Activated CD8-positive, alpha-beta memory T cell treated with anti-CD3 and anti-CD28 coated beads for 4 hours (primary cell): ENCODE measurements at places on chromosomes 4 and X.

GRCh38 chr4:110653321-110654253 lies 30.7 kb upstream of the PITX2 start:
- no peak for DNase-seq

DNA sequence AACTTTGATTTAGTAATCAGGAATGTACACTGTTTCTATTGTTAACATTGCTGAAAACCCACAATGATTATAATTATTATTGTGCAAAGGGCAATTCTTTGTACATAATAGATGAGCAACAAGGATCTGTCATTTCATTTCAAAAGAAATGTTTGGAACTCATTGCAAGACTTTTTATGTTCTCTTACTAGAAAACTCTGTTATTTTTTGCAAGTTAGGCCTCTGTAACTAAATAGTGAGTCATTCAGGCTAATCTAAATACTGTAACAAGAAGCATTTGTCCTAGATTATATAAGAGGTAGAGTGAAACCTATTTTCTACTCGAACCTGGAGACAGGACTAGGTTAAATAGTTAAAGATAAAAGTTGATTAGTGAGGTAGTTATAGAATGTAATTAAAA lies 93.2 kb upstream of the FAM47B start:
- no peak for DNase-seq

DNA sequence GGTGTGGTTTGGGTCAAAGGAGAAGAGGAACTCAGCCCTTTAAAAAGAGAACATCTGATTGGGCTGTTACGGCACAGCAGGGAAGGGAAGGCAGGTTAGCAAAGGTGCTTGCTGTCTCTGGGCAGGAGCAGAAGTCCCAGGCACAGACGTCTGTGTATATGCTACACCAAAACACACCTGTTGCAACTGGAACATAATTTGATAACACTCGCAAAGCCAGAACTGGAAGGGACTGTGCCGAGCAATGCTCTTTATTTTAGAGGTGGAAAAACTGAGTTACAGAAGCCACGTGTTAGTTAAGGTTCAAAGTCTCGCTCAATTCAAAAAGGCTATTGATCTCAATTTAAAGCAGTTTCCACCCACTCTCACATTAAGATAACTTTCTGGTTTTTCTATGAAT lies 2.2 kb upstream of the FAM114A1 start:
- DNase-seq: no peak

- DNase-seq: no peak
Measured at GRCh38 chr4:81245218-81246009, 30.4 kb upstream of the PRKG2 start.

DNA sequence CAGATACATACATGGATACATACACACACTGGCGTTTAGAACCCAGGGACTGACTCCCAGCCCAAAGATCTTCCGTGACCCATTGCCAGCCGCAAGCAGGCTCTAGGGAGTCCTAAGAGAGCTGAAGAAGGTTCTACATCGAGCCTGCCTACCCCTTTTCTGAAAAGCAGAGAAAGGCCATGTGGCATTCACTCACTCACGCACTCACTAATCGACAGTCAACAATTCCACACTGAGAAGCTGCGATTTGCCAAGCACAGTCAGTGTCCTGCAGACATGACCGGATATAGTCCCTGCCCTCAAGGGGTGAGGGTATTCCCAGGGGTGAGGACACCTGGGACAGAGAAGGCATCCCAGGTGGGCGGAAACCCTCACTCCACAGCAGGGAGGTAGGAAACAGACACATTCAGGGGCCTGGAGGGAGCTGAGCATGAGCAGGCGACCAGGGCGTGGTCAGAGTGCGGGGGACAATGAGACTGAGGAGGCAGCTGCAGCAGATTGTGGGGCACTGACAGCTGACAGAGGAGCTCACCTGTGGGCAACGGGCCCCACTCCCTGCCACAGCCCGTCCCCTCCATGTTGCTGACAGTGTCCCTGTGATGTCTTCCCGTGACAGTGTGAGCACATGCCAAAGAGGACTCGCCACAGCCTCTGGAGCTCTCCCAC lies 13.2 kb upstream of the MAN2B2 start:
- no peak for DNase-seq

GRCh38 chr4:45172636-45173035 lies 446.3 kb upstream of the GNPDA2 start:
- DNase-seq: no peak

GRCh38 chr4:20137176-20137575 lies 114.5 kb upstream of the SLIT2 start:
- DNase-seq: no peak

DNA sequence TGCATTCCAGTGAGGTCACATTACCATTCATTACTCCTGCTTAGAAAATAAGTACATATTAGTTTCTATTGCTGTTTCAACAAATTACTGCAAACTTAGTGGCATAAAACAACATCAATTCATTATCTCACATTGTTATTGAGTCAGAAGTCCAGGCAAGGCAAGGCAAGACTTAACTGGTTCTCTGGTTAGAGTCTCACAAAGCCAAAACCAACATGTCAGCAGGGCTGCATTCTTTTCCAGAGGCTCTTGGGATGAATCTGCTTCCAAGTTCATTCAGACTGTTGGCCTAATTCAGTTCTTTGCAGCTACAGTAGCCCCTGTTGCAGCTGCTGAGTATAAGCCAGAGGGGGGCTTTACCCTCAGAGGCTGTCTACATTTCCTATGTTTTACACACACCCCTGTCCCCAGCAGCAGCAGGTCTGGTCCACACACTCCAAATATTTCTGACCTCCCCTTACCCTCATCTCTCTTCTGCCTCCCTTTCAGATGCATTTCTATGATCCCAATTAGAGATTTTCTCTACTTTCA lies 892.1 kb upstream of the EPHA5 start:
- DNase-seq: no peak

DNA sequence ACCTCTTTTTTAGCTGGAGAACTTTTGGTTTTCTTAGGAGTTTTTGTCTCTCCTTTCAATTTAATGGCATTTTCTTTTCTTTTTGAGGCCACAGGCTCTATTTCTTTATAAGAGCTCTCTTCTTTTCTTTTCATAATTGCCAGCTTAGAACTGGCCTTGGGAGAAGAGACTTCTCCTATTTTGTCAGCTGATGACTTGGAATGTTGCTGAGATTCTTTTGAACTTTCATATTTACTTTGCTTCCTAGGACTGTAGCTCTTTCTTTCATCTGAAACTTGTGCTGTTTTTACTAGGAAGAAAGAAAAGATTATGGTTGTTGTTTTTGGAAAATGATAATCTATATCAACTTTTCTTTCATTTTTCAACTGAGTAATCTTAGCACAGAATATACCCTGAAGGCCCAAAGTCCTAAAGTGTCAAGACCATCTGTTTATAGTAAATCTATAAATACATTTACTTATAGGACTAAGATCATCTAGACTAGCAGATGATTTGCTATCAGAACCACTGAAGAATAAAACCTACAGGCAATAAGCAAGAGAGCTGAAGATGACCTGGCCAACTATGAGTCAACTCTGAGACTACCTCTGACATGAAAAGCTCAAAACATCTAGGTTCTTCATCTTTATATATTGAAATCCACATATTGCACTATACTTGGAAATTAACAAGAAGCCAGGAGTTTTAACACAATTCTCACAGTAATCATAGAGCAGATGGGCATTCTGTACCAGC lies 45.6 kb downstream of the RFC1 start:
- DNase-seq: no peak

DNA sequence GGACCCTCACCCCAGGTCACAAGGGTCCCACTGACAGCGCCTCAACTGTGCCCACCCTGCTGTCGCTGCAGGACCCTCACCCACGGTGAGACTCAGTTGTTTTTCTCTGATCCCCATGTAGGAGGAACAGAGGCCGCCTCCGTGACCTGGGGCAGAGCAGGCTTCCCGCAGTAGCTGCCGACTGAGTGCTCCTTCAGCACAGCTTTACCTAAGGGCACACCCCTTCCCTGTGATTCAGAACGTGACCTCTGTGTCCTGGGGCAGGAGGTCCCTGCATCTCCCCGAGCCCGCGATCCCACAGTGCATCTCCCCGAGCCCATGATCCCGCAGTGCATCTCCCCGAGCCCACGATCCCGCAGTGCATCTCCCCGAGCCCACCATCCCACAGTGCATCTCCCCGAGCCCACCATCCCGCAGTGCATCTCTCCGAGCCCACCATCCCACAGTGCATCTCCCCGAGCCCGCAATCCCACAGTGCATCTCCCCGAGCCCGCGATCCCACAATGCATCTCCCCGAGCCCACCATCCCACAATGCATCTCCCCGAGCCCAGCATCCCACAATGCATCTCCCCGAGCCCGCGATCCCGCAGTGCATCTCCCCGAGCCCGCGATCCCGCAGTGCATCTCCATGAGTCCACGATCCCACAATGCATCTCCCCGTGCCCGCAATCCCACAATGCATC lies 23.6 kb downstream of the PPP2R3B start:
- no peak for DNase-seq

GRCh38 chr4:55510685-55511084 lies 36.0 kb downstream of the CLOCK start:
- no peak for DNase-seq

GRCh38 chr4:89438102-89438831 lies 130.7 kb upstream of the GPRIN3 start:
- DNase-seq: peak; percentile 1

DNA sequence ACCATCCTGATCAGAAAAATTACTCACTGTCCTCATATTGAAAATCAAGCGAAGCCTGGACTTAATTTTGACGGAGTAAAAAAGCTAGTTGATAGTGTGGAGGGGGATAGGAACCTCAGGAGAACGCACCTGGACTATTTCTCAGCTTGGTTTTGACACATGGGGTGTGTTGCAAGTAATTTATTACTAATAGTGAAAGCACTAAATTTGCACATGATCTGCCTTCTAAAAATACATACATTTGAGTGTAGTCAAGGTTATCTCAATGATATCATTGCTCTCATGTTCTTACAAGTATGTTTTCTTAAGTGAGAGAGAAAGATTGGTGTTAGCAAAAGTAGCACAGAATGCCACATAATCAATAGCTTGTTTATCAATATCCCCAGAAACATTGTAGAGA lies 29.5 kb downstream of the LRIT3 start:
- no peak for DNase-seq

- DNase-seq: no peak
Measured at GRCh38 chrX:134459683-134460004, 321 bp upstream of the HPRT1 start.
